Motor neuron (in vitro differentiated cells): ENCODE measurements at places on chromosomes 1 and 21. TPM values are rescaled to one million over a fixed set of nuclear protein-coding genes. Genes with fewer than 3 reads are reported as not detected.

The NPHS2 gene
- not detected in 2 replicates for total RNA-seq

The HAPLN2 gene
- total RNA-seq, result 3.9 and 6.2 TPM in 2 replicates

The NR1I3 gene
- 4.0 and 5.9 TPM in 2 replicates for total RNA-seq

DNA sequence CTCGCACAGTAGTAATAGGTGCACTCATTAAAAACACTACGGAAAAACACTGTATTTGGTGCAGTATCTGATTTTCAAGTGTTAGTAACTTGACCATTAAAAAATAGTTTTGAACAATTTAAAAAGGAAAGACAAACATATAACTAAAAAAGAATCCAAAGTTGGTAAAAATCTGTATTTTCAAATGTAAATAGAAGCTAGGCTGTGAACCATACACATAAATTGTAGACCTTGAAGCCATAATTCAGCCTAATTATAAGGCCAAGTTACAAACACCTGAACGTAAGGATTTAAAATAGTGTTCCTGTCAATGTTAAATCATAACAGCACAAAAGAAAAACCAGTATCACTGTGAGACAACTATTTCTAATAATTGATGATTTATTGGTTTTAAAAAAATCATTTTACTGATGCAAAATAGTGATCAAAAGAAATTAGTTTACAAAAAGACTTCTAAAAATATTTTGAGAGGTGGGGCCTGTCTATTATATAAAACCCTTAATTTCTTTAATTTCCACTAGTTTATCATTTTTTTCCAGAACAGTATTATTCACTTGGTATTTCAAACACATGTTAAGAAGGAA lies 4.5 kb downstream of the IRF2BP2 start:
- ATAC-seq, result no peak

- peak; percentile 34 for ATAC-seq
These were observed 80.5 kb upstream of the BMP8A start for GRCh38 chr1:39410915-39411436.

GRCh38 chr1:181131255-181131941 lies 42.9 kb downstream of the IER5 start:
- no peak for ATAC-seq

DNA sequence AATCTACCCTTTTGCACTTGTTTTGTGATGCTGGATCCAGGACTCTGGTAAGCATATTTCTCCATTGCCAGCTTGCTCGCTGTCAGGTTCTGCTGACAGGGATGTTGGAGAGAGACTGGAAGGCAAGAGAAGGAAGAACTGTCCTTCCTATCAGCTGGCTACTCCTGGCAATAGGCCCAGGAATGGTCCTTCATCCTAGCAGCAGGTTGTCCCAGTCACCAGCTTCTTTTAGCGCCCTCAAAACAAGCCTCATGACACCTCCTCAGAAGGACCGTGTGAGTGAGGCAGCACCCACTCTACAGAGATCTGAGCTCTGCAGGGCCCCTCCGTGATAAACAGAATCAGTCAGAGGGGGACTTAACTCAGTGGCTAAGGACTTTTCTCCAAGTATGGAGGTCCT lies 33.1 kb upstream of the SLAMF9 start:
- no peak for ATAC-seq

DNA sequence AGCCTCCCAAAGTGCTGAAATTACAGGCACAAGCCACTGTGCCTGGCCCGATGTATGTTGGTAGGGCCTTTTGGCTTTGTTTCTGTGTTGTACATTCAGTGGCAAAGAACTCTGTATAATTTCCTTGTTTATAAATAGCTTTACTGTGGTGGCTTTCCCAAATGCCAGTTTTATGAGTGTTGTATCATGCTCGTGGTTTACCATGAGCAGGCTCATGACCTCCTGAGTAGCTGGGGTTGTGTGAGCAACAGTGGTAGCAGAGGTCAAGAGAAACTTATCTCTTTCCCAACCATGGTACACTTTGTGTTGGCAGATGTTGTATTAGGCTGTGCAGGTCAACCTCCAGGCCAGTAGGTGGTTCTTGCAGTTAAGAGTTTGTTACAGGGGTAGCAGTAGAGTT lies 420.4 kb upstream of the BEND5 start:
- ATAC-seq, result no peak

- peak; percentile 73 for ATAC-seq
These were observed 11.0 kb downstream of the PLEKHA6 start for GRCh38 chr1:204348722-204349121.
